ENCODE measurements at places on chromosomes 13 and 19.

DNA sequence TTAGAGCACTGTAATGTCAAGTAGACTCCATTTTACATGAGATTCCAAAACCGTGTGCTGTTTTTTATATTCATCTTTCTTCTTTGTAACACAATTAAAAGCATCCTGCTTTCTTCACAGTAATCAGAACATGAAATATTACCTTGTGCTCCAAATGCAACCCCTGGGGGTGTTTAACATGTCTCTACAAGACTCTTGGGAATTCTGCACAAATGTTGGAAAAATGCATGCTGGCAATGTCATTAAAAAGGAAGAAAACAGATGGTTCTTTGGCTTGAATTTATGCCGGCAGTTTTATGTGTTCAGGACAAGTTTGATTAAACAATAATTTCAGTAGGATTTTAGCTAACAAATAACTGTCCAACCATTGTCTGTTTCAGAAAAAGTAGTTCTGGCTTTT is 159.1 kb downstream of the LIG4 start:
- DNase-seq: no peak

DNA sequence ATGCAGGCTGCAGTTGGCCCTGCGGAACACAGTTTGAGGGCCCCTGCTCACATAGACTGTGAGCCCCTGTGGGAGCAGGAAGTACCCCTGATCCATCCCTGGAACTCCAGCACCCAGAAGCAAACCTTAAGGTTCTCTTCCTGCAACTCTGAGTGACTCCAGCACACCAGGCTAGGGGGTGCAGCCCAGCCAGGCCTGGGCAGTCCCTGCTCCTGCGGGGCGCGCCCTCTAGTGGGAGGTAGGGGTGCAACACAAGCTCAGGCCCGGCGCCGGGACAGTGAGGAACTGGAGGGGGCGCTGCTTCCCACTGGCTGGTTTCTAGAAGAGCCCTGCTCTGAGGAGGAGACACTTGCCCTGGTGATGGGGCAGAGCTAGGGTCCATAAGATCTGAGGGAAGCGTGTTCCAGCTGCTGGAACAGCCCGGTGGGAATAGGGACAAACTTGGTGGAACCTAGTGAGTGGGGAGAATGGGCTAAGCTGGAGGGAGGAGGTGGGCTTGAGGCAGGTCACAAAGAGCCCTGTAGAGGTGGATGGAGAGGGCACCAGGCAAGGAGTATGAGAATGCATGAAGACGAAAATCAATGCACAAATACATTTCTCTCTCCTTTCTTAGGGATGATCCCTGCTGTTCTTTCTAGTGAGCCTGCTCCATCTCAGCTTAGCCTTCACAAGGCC is 5.0 kb downstream of the ZSCAN5A start:
- DNase-seq: no peak

DNA sequence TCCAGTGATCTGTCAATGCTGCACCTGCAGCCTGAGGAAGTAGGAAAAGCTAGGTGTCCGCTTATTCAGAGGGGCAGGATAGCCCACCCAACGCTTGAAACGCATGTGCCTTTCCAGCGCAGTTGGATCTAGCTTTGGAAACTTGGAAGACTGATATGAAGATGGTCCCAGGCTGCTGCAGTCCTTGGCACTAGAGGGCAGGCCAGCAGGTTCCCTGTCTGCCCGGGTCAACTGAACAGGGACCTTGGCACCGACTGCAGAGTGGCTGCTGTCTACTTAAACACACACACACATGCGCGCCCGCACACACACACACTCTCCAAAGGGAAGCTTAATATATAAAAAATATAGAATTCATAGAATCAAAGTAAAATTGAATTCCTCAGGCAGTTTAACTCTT is 100.0 kb downstream of the TSHZ3 start:
- DNase-seq: no peak

- no peak for DNase-seq
Measured at GRCh38 chr13:33111414-33112110, 95.3 kb downstream of the KL start.

DNA sequence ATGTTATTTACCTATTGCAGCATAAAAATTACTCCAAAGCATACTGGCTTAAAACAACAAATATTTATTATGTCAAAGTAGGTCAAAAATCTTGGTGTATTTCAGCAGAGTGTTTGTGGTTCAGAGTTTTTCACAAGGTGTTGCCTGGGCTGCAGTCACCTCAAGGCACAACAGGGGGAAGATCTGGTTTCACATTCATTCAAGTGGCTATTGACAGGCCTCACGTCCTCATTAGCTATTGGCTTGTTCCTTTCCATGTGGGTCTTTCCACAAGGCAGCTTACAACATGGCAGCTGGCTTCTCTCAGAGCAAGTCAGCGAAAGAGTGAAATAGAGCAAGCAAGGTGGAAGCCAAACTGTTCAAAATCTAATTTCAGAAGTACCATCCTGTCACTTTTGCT is 602.9 kb downstream of the OLFM4 start:
- no peak for DNase-seq

GRCh38 chr13:31166591-31166990 is 4.9 kb upstream of the HSPH1 start:
- no peak for DNase-seq

DNA sequence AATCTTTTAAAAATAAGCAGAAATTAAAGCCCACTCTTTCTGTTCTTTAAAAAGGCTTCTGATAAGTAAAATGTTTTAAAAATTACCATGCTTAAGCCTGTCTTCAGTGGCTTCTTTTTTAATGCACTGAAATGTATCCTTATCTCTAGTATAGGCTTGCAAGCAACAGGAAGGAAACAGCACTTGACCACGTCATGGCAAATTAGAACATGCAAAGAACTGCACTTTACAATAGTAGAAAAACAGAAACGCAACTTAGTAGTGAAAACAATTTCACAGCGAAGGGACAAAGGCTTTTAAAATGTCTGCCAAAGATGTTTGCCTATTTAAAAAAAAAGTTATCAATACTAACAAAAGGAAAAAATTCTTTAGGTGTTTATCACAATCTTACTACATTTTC is 36.3 kb downstream of the ELF1 start:
- no peak for DNase-seq

GRCh38 chr19:56900573-56901097 is 60.1 kb upstream of the PEG3 start:
- DNase-seq: peak; percentile 46
